ENCODE measurements at places on chromosomes 7 and 10.

DNA sequence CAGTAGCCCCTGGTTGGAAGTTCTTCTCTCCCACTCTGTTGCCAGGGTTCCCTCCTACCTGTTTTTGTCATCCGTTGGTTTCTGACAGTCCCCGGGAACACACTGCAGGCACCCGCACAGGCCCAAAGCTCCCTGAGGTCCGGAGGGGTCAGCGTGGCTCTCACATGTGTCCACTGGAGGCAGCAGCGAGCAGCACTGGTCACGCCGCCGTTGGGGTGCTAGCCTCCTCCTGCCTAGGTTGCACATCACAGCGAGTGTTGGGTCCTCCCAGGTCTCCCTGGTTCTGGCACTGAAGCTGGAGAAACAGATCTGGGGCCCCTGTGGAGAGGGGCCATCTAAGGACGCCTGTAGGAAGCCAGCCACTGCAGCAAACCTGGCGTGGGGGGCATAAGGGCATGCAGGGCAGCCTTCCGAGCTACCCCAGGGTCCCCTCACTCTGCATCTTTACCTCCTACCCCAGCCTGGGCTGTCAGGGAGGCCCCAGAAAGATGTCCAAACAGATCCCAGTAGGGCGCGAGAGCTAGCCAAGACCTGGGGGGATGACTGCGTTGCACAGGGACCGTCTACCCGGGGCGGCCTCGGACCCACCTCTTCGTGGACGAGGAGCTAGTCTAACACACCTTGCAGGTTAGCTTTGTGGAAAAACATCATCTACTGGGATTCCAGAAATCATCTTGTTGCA lies 28.9 kb downstream of the LRRC27 start:
- DNase-seq, result no peak

DNA sequence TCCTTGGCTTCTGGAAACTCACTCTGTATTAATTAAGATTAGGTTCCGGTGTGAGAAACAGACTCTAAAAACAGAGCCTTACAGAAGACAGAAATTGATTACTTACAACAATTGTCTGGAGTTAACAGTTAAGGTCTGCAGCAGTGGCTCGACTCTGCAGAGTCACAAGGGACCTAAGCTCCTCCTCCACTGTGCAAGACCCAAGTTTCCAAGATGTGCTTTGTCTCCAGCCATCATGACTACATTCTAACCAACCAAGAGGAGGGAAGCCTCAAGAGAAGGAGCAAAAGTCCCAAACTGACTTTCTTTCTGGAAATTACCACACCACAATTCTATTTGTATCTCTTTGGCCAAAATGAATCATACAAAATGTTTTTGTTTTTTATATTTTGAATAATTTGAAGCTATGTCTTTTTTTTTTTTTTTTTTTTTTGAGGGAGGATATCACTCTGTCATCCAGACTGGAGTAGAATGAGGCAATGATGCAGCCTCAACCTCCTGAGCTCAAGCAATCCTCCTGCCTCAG lies 14.2 kb upstream of the ODAD2 start:
- DNase-seq, result no peak

DNA sequence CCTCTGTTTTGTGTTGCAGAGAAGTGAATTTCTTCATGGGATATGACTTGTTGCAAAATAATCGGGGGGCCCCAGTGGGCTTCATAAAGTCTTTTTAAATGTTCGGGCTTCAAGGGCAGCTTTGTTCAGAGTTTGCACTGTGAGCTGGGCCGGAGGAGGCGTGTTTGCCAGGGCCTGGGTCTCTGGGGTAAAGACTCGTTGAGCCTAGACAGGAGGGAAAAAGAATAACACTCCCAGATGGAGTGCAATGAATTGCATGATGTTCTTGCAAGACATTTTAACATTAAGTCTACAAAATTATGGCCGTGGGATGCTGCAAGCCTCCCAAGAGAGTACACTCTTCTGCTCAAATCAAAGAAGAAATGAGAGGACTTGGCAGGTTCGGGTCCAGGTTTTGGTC lies 23.6 kb downstream of the BMPER start:
- DNase-seq, result no peak

DNA sequence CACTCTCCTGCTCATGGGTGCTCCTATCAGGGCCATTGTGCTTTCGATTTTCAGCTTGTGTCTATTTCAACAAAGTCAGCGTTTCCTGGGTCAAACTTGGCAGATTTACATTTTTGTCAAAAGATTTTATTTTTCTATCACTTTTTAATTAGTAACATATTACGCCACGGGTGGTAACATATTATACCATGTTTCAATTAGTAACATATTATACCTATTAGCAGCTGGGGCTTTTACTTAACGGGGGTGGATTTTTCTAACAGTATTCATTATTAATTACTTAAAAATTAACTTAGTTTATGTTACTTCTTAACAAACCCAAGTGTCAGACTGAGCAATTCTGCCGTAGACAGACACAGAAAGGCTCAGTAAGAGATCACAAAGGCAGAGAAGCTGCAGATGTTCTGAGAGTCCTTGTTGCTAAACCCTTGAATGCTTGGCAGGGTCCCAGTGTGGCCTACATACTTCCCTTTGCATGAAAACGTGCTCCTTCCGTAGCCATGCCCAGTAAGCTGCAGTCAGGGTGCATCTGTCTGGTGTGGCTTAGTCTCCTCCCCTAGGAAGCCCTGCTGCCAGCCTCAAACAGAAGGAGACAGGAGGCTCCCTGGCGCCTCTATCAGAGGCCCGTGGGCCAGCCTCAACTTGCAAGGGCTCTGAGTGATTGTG lies 263.1 kb upstream of the CXCL12 start:
- DNase-seq, result no peak

- DNase-seq, result no peak
These were observed 299.9 kb upstream of the HABP2 start for GRCh38 chr10:113252650-113253618.

- no peak for DNase-seq
These were observed 5.6 kb downstream of the ABI1 start for GRCh38 chr10:26855186-26855585.

DNA sequence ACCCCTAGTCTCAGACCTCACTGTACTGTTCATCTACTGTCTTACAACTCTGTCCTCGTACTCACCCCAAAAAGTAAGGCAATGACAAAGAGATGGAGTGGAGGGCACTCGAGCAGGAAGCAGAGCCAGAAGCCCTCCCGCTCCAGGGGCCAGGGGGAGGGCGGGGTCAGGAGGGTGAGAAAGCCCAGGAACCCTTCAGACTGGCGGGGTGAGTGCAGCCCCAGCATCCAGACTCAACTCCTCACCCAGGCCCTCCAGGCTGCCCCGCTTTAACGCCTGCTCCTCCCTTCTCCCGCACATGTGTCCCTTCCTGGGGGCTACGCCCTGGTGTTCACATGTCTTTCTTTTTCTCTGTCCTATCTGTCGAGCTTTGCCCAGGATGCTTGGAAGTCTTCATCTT lies 66.1 kb downstream of the CALML3 start:
- DNase-seq, result peak; percentile 14

DNA sequence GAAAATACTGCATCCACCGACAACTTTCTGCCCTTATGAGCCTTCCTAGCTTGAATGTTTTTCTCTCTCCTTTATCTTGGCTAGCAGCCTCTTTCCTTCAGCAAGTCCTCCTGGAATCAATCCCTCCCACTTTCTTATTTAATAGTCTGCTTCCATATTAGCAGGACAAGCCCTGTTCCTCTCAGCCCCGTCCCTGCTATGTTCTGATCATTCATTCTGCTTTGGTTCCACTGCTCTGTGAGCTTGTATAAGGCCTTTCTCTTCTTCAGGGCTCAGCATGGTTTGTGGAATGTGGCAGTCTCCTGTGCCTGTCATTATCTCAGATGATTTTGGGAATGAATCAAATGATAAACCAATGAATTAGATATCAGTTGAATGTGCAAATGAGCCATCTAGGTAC lies 420.1 kb downstream of the DPP6 start:
- DNase-seq, result no peak

GRCh38 chr7:153443032-153443701 lies 609.0 kb upstream of the DPP6 start:
- no peak for DNase-seq

DNA sequence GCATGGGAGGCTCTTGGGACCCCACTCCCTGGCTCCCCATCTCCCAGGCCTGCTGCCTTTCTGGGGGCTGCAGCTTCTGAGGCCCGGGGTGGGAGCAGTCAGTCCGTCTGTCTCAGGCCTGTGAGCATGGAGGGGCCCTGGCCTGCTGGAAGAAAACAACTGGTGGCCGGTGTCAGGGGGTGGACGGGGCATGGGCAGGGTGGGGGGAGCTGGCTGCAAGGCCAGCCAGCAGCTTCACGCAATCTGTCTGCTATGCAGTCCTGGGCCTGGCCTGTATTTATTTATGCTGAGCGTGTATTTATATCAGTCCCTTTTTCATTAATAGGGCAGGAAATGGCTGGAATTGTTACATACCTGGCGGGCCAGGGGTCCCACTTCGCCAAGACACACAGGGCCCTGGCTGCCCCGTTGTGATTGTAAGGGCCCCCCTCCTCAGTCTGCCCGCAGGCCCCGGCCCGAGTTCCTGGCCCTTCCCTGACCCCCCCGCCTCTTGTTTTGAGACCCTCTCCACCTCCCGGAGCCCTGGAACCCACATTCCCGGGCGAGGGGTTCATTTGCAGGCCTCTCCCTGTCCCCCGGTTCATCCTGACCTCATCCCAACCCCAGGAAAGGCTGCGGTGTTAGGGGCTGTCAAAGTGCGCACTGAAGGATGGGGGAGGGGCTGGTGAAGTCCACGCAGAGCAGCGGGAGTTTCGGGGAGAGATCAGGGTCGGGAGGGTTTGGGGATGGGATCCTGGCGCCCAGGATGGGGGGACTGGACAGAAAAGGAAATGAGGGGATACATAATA lies 8.2 kb downstream of the TMEM270 start:
- DNase-seq, result no peak

- peak; percentile 62 for DNase-seq
These were observed 13.1 kb upstream of the IMPDH1 start for GRCh38 chr7:128422842-128423241.

DNA sequence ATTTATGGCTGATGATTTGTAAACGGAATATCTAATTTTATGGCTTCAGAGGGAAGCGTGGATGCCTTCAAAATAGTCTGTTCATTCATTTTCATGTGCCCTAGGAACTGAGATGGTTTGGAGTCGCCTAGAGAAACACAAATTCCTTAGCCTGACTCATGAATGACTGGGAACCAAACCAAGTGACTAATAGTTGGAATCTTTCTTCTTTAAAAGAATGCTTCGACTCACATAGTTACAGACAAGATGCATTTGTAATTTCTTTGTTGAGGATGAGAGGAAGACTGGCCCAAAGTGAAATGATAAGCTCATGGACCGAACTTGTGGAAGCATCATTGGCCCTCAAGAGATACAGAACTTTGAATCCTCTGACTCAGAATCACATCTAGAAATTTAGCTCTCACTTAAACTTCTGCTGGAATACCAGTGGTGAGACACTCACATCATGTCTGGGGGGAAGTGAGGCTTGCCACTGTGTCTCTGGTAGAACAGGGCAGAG lies 1107.2 kb downstream of the NRG3 start:
- no peak for DNase-seq

DNA sequence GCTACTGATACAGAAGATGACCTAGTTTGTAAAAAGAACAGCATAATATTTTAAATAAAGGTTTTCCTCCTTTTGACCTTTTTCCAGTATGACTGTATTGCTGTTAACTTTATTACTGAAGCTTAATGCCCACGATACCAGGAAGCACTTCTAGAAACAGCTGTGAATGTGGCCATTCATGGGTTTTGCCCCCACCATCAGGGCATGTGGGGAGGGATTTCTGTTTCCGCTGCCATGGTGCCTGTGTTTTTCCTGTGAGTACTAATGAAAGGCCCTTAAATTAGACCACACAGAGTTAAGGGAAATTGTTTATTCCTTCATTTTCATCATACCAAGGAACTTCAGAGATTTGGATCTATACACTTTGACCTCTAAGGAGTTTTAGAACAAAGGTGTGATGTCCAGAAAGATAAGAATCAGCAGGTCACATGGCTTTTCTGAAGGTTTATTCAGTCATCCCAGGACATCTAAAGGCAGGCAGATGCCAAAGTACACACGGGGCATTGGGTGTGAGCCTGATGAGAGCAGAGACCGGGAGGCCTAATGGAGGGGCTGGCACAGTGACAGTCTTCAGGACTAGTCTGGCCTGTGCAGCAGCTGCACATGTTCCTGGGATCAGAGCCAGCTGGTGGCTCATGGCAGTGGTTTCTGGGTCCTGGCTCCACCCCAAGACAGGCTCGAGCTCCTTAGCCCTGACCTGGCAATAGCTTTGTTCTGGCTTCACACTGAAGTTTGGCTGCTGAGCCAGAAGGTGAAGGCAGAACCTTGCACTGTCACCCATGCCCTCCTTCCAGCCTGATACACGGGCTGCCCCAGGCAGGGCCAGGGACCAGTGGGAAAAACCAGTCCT lies 190.9 kb downstream of the REEP3 start:
- no peak for DNase-seq

DNA sequence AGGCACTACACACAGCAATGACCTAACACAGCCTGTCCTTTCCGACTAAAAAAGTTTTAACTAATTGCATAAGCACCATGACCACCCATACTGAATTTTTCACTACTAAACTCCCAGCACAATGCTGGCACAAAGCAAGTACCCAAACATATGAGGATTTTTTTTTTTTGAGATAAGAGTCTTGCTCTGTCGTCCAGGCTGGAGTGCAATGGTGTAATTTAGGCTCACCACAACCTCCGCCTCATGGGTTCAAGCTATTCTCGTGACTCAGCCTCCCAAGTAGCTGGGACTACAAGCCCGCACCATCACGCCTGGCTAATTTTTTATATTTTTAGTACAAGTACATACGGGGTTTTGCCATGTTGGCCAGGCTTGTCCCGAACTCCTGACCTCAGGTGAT lies 5.1 kb downstream of the UBE2H start:
- no peak for DNase-seq

DNA sequence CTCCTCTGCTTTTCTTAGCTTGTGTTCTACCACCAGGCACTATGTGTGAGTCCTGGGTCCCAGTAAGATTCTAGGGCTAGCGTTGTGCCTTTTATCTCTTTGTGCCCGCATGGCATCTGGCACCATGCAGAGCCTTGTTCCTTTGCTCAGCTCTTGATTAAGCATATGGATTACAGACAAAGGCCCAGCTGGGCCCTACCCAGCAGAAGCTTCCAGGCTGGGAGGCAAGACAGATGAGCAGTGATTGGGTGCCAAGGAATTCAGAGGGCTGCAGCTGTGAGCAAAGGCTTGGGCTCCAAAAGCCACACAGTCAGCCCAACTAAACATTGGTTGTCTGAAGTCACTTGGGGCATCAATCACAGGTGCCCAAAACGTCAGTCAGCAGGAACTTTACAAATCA lies 2.0 kb downstream of the ACSM6 start:
- DNase-seq, result no peak

DNA sequence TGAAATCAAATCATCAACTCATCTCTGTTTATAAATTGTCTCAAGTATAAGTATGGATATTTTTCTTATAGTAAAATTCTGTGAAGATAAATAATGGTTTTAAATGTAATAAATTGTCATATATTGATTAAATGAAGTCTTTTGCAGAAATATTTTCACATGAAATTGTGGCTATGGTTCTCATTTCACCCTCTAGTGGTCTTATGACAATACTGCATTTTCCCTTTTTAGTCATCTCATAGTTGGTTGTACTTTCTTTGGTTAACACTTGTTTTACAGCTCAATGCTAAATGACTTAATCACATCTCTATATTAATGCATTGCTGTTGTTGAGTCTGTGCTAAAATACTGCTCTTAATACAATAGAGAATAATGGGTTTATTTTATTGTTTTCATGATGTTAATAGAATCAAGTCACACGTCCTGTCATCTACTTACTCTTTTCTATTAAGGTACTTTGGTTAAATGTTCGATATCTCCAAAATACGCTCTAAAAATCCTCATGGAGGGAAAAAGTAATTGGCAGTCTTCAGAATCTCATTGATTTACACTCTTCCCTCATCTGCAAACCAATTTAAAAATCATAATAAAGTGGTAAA lies 38.0 kb upstream of the CACNA2D1 start:
- no peak for DNase-seq

GRCh38 chr7:150412518-150413488 lies 33.7 kb downstream of the ZNF775 start:
- DNase-seq, result no peak
